ENCODE measurements at places on chromosomes 12 and 14. TPM values are rescaled to one million over a fixed set of nuclear protein-coding genes. Genes with fewer than 3 reads are reported as not detected.

FAM222A gene
- 0.28 TPM for polyA plus RNA-seq

ASCL1 gene
- polyA plus RNA-seq, result not detected

TSPAN11 gene
- not detected for polyA plus RNA-seq

VASH1 gene
- 0.22 TPM for polyA plus RNA-seq

RNF212B gene
- polyA plus RNA-seq, result not detected

ATP23 gene
- polyA plus RNA-seq, result 25.2 TPM

TSPAN9 gene
- polyA plus RNA-seq, result not detected
